ENCODE measurements at places on chromosomes 6 and 20.

DNA sequence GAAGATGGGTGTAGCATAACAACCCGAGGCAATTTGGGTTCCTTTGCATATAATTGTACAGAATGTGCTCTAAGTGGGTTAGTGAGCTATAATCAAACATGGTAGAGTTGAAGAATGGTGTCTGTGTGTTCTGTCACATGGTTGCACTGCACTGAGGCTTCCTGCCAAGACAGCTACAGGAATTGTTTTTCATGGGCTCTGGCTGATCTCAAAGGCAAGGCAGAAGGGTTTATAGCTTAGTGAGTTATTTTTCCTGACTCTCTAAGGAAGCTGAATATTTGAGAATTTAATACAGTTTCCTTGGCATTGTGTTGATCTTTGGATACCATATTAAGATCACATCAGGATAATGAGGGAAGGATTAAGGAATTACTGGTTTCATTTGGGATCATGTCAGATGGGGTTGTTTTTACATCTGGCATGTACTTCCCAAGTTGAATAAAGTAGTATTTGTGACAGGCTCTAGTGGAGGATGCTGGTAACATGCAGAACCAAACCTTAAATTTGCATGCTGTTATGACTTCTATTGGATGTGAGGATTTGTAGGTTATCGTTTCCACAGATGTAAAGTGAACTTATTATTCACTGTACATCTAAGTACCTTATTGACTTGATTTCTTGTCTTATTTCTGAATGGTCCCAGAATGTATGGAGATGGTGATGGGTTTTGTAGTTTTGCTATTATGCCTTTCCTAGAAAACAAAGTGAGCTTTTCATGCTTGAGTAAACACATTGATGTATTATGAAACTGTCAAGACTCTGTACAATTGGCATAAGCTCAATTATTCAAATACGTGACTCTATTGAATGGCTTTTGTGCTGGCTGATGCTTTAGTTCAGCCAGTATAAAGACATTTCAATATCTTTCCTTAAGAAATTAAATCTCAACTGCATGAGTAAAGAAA lies 43.3 kb downstream of the LRRC1 start:
- peak; percentile 40 for DNase-seq

GRCh38 chr6:6395581-6396197 lies 75.2 kb upstream of the F13A1 start:
- DNase-seq = no peak

DNA sequence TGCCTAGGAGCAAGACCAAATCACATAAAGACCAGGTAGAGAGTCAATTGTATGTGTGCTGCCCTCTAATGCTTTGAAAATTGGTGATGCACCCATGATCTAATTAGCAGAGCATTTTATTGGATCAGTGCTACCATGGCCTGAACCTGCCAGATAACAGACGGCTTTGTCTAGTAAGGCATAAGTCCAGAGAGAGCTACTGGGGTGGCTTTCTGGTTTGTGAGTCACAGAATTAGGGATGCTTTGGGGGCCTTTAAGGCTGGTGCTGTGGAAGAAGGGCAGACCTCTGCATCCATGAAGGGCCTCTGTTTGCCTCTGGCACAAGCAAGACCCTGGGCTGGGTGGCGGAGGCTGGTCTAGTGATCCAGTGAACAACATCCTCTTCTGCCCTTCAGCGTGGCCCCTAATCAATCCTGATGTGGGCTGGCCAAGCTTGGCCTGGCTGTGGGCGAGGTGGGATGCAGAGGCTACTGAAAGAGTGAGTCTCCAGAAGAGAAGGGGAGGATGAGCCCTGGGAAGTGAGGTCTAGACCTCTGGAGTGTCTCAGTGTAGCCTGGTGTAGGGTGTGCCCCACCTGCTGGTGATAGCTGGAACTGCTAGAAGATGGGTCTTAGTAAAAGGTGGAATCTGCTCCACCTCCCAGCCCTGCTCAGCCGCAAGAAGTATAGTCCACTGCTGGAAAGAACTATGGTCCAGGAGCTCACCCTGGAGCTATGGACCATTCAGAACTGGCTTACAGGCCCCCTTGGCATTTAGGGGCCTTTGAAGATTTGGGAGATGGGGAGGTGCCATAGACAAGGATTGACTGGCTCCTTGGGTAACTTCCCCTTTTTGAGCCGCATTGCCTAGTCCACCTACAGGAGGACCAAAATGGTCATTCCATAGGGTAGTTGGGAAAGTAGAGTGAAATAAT lies 36.7 kb upstream of the AAR2 start:
- peak; percentile 86 for DNase-seq

DNA sequence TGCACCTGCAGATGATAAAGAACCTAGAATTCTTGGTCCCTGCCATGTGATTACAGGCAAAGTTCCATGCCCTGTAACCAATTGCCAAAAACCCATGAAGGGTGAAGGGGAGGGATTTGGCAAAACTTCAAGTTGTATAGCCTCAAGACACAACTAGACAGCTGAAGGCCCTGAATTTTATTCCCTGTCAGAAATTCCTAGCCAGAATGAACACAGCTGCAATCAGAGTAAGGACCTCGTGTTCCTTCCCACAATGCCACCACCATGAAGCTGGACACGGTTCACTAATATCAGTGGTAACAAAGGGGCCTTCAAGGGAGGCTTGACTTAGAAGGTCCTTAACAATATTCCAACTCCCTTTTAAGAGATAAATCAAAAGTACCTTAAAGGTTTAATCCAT lies 22.5 kb upstream of the IRAK1BP1 start:
- no peak for DNase-seq

DNA sequence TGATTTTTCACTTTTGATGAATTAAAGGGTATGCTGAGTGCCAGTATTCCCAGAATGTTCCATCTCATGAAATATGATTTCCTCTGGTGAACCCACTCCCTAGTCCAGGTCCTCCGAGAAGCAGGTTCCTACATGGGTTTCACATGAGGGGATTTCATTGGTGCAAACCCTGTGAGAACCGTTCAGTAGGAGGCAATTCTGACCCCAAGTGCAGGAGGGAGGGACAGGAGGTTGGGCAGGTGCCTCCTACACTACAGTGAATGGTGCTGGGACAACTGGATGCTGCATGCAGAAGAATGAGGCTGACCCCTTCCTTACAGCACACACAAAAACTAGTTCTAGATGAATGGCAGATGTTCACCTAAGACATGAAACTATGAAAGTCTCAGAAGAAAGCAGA lies 5.1 kb upstream of the ULBP2 start:
- DNase-seq = no peak

DNA sequence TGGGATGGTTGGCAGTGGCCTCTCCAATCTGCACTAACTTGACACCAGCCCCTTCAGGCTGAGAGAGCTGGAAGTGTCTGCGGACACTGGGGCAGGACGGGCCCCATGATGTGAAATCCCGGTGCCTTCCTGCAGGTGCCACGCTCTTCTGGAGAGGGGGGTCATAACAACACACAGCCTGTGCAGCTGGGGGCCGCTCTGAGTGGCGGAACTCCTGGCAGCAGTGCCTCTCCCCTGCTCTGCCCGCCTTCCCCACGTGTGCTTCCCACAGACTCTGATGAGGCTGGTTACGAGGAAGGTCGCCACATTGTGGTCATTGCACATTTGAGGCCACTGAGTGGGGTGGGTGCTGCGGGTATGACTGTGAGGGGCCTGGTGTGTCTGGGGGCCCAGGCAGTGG lies 145.2 kb downstream of the DTNBP1 start:
- no peak for DNase-seq

- DNase-seq = peak; percentile 15
Observed at GRCh38 chr6:170089963-170090362, 200.9 kb downstream of the DLL1 start.

- no peak for DNase-seq
Observed at GRCh38 chr20:51955756-51956155, 153.4 kb upstream of the SALL4 start.

DNA sequence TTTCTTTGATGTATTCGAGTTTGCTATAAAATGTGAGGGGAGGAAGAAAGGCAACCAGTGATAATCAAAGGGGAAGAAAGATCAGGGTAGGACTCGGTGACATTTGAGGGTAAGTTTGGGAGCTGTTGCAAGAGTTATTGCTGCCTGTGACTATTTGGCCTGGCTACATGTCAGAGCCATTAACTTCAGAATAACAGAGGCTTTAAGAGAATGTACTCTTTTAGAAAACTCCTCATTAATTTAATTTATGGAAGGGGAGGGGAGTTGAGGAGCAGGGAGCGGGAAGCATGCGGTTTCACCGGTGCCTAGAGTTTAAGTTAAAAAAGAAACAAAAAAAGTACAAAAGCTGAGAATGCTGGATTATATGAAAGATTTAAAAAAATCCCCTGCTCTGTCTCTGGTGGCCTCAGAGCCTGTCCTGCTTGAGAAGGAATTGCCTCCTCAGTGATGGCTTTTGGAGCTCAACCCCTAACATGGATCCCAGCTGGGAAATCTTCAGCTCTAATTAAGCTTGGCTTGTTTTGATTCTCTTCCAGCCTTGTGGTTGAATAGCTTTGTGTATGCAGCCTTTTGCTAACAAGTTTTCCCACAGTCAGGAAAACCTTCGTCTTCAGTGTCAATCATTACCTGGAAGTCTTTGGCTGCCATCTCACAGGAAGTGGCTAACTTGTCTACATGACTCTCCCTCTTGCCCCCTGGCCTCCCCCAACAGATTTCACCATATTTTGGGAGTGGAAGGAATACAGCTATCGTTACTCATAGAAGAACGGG lies 238.2 kb downstream of the SOX4 start:
- DNase-seq = no peak

DNA sequence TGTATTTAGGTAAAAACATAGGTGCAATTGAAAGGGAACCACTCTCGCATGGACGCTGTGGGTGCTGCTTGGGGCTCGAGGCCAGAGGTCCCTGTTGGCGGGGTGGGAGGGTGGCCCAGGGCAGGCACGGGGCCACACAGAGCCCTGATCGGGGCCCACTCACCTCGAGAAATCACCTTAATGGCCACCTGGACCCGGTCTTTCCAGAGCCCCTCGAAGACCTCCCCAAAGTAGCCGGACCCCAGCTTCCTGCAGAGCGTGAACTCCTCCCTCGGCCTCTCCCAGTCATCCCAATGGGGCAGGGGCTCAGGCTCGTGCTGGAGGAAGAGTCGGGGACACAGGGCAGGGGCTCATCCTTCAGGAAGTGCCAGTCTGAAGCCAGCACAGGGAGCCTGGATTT lies 3.8 kb downstream of the PTK6 start:
- no peak for DNase-seq

DNA sequence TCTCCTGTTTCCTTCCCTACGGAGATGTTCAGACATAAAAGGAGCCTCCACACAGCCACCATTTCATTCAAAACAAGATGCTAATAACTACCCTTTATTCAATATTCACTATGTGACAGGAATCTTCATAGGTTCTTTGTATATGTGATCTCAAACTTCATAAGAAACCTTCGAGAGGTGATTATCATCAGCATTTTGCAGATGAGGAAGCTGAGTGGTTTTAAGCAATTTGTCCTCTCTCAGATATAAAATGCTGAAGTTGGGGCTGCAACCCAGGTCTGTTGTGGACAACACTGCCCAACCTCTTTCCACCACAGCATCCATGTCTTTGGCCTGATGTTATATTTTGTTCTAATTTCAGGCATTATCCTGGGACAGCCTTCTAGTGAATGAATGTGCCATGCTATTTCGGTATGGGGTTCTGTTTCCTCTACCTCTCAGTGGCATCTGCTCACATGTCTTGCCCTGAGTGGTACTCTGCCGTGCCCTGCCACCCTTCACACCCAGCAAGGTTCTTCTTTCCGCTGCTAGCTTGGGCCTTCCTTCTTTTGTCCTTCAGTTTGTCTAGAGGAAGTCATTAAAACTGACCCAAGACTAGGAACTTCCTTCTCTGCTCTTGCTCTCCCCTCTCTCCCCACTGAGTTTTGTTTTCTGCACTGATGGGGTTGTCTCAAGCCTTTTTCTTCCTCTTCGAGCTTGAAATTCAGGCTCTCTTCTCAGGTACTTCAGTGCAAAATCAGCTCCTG lies 300.9 kb upstream of the PRDM1 start:
- no peak for DNase-seq

DNA sequence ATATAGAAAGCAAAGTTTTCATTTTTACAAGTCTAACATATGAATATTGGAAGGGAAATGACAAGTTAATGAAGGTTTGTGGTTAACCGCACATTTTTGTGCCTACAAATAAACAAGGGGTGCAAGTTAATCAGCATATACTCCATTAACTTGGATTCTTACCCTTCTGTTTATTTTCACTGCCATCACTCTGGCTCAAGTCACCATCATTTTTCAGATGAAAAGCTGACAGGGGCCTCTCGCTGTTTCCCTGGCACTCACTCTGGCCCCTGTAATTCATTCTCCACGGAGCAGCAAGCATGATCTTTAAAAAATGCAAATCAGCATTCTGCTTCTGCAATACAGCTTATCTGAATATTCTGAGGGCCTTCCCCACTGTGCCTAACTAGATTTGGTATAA lies 29.8 kb downstream of the APCDD1L start:
- no peak for DNase-seq

DNA sequence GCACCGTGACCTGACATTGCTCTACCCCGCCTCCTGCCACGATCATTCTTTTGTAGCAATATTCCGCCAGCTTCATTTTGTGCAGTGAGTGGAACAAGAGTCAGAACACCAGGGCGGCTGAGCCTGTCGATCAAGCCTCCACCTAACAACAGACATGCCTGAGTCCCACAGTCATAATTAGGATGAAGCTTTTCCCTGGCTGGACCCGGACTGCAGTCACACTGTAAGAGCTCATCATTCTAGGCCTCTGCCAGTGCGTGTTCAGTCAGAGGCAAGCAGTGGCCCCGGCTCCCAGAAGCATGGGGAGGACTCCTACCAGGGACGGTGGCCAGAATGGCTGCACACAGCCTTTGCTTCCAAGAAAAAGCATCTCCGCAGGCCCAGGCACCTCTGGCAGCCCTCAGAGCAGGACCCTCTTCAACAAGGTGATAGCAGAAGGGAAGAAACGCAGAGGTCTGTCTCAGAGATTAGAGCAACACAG lies 23.2 kb upstream of the UNC93A start:
- no peak for DNase-seq

DNA sequence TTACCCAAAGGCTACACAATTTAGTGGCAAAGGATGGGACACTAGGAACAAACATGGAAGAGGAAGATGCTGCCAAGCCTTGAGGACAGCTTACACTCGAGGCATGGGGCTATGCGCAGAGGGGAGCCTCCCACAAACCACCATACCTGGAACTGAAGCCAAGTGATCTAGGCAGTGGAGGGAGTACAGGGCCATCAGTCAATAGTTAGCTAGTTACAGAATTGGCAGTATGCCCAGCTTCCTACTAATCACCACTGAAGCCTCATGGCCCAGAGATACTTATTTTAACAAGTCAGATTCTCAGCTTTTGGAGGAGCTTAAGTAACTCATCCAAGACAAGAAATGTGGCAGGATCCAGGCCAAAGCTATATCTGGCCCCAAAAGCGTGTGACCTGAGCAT lies 226.6 kb upstream of the MOCS1 start:
- DNase-seq = no peak

- DNase-seq = no peak
Observed at GRCh38 chr6:140039364-140039763, 664.9 kb upstream of the CITED2 start.

DNA sequence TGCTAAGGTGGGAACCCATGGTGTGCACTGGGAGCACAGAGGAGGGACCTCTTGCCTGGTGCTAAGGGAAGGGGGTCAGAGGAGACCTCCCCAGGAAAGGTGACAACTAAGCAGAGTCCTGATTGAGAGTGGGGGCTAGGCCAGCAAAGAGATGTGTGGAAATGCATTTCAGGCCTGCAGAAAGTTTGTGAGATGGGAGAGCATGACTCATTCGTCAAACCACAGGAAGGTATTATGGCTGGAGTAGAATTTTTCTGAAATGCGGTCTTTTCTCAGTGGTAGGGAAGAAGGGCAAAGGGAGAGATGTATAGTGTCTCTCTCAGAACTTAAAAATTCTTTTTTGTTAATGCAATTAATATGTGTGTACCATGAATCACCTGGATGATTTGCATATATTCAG lies 23.6 kb upstream of the EDN1 start:
- no peak for DNase-seq
